ENCODE measurements at places on chromosomes 1 and 21.

DNA sequence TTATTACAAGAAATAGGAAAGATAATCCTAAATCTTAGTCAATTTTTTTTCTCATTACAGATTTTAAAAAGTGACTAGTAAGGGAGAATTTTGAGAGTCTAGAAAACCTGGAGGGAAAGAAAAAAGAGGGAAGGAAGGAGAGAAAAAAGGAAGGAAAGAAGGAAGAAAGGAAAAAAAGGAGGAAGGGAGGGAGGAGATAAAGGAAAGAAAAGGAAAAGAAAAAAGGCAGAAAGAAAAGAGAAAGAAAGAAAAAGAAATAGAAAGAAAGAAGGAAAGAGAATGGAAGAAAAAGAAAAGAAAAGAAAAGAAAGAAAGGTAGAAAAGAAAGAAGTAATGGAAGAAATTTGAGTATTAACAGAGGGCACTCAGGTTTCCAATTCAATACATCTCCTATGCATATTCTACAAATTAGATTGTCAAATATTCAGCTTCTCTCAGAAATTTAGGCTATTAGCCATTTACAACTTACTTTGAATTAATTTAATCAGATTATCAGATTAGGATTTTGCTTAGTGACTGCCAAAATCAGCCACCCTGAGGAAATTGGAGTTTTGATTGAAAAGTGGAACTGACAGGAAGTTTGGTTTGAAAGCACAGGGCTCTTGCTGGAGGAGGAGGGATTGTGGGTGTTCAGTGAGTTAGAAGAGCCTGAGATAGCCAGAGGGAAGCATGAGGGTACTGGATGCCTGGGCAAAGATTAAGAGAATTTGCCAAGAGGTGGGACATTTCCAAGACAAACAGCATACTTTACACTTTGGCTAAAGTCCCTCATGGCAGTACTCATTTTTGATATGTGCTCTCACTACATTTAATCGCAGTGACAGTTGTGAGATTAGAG lies 677.8 kb downstream of the USP25 start:
- no peak for DNase-seq

DNA sequence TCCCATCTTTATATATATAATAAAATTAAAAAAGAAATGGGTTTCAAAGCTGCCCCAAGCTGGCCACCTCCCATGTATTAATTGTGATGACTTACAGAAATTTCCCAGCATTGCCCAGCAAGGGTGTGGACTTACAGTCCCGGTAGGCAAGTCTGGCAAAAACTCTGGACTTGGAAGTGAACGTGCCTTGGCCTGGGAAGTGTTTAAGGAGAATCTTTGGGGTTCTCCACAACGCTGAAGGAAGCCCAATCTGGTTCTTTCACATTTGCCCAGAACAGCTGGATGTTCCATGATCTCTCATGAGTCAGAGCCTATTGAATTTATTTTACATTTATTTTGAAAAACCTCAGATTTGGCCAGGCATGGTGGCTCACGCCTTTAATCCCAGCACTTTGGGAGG lies 98.4 kb upstream of the SLC45A1 start:
- DNase-seq = no peak

DNA sequence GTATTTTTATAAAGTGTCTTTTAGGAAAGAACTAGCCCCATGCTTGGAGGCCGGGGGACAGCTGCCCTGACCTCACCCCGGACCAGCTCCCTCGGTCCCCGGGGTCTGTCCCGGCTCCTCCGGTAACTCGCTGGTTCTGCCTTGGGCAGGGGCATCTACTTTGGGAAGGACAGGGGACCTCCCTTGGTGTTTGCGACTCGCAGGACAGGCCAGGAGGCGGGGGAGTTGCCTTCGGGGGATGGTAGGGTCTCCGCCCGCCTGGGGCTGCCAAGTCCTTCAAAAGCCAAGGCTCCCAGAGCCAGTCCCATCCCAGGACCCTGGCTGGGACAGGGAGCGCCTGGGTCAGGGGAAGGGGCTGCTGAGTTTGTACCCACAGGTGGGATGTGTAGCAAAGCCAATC lies 157.9 kb downstream of the PEX14 start:
- no peak for DNase-seq

DNA sequence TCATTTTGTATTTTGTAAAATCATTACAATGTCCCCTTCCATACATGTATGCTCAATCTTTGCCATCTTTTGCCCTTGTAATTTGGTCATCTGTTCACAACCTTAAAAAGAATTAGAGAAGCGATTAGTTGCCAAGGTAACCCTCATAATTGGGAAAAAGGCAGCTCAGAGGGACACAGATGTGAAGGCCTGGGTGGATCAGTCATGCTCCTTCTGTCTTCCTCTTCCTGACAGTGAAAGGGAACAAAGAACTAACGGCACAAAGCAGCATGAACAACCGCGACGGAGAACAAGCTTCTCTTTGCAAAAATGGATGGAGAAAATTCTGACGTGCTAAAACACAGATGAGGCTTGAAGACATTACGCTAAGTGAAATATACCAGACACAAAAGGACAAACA lies 78.7 kb upstream of the COG2 start:
- no peak for DNase-seq

Measured in choroid plexus epithelial cell (primary cell).